Calu3 (cell line): ENCODE measurements at places on chromosomes 2 and 18. TPM values are rescaled to one million over a fixed set of nuclear protein-coding genes. Genes with fewer than 3 reads are reported as not detected.

Gene HRH4
- 0.09 TPM in 1 of 2 replicates, not detected in the other for total RNA-seq

DNA sequence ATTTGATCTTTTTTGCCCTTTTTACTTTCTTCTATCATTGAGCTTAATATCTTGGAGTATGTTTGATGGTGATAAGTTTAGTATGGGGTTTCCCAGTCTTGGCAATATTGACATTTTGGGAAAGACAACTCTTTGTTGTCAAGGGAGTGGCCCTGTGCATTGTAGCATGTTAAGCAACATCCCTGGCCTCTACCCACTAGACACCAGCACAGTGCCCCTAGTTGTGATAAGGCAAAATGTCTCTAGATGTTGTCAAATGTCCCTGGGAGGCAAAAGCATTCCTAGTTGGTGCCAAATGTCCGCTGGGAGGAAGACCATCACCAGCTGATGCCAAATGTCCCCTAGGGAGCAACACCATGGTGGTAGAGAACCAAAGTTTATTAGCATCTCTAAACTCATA, 28.2 kb downstream of the GULP1 start:
- no peak overlapping the region for H3K4me3 ChIP-seq
- peak overlapping the region; percentile 49 for H3K27ac ChIP-seq
- H3K4me1 ChIP-seq = peaks cover 52% of the 10 kb centered on the region
- no peak for DNase-seq
- H3K27me3 ChIP-seq = no peaks in the 10 kb centered on the region
- H3K36me3 ChIP-seq = peaks cover 6% of the 10 kb centered on the region

GRCh38 chr2:146734042-146734820, 1110.6 kb upstream of the ACVR2A start:
- H3K27ac ChIP-seq = no peak overlapping the region
- H3K4me1 ChIP-seq = no peaks in the 10 kb centered on the region
- DNase-seq = peak; percentile 16
- H3K36me3 ChIP-seq = no peaks in the 10 kb centered on the region
- no peaks in the 10 kb centered on the region for H3K27me3 ChIP-seq

GRCh38 chr2:240435457-240435947, at the start of gene GPC1:
TSS of gene GPC1 (plus strand) at chr2:240435663. CDS start at chr2:240435919, 256 bp downstream.
- peaks cover 14% of the 10 kb centered on the region for H3K27me3 ChIP-seq
- H3K4me3 ChIP-seq = peak within 1 kb of the TSS; percentile 75
- H3K27ac ChIP-seq = peak within 1 kb of the TSS; percentile 36
- peaks cover 21% of the 10 kb centered on the region for H3K4me1 ChIP-seq

Gene ACADL
- 1.0 and 1.3 TPM in 2 replicates for total RNA-seq

- peaks cover 17% of the 10 kb centered on the region for H3K36me3 ChIP-seq
- H3K4me1 ChIP-seq = no peaks in the 10 kb centered on the region
- no peak for DNase-seq
Measured at GRCh38 chr2:239166201-239166834, 234.5 kb downstream of the HDAC4 start.

Gene EGR4
- 0.68 and 0.81 TPM in 2 replicates for total RNA-seq

- no peaks in the 10 kb centered on the region for H3K4me1 ChIP-seq
- no peak for DNase-seq
- no peaks in the 10 kb centered on the region for H3K27me3 ChIP-seq
- no peak overlapping the region for H3K27ac ChIP-seq
- no peak overlapping the region for H3K4me3 ChIP-seq
Measured at GRCh38 chr2:83686863-83687262, 772.2 kb downstream of the SUCLG1 start.

DNA sequence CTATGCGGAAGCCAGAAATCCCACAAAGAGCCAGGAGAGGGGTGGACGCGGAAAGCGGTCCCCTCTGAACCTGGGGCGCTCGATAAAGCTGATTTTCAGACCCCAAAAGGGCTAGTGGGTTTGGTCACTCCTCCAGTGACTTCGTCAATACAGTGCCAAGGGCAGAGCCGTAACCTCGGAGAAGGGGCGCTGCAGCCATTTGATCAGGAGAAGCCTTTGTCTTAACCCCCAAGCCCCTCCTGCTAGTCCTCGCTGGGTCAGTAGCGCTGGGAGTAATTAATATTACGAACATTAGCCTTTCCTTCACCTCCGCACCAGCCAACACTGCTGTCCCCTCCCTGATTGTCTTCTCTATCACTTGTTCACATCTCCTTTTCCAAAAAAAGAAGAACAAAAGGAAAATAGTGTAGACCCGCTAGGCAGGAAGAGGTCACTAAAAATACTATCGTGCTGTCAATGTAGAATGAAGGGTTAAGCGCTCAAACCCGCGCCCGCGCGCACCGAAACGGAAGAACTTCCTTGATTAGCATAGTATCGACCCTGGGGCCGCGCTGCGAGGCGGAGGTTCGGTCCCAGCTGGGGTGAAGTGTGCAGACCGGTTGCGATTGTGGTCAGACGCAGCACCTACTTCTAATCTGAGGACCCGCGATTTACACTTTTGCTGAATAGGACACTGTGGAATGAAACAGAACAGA, 63.2 kb upstream of the MAPRE2 start:
- DNase-seq = peak; percentile 74
- peaks cover 43% of the 10 kb centered on the region for H3K36me3 ChIP-seq
- peak overlapping the region; percentile 83 for H3K27ac ChIP-seq
- no peaks in the 10 kb centered on the region for H3K27me3 ChIP-seq
- H3K4me1 ChIP-seq = peaks cover 36% of the 10 kb centered on the region

Gene ANKRD23
- 6.5 and 7.5 TPM in 2 replicates for total RNA-seq

DNA sequence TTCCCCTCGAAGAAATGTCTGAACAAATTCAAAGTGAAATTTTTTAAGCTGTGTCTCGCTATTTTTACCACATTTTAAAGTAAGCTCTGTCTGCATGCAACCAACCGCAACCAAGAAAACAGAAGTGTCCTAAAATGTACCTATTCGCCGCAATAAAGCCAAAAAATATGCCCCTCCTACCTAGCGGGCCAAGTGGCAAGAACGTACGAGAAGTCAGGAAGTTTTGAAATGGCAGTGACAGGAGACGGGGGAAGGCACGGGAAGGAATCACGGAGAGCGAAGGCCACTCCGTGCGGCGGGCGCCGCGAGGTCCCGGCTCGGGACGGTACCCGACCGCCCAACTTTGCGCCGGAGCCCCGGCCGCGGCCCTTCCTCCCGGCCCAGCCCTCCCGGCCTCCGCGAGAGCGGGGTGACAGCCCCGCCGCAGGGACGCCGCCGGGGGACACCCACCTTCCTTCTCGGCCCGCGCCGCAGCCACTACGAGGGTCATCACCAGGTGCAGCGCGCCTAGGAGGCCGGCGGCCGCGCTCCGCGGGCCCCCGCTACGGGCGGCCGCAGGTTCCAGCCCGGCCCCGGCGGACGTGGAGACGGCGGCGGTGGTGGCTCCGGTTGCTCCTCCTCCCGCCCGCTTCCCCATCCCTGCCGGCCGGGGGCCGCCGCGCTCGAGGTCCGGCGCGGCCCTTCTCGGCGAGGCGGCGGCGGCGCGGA, 568 bp downstream of the TMEM131 start:
- peak overlapping the region; percentile 80 for H3K4me3 ChIP-seq
- peaks cover 23% of the 10 kb centered on the region for H3K36me3 ChIP-seq
- H3K27ac ChIP-seq = peak overlapping the region; percentile 88
- H3K4me1 ChIP-seq = peaks cover 21% of the 10 kb centered on the region

GRCh38 chr18:34322365-34323289, 97.9 kb upstream of the NOL4 start:
- no peaks in the 10 kb centered on the region for H3K36me3 ChIP-seq
- DNase-seq = peak; percentile 62
- H3K4me1 ChIP-seq = peaks cover 9% of the 10 kb centered on the region
- peak overlapping the region; percentile 60 for H3K4me3 ChIP-seq
- no peaks in the 10 kb centered on the region for H3K27me3 ChIP-seq

Gene RAPGEF4
- total RNA-seq = 0.37 and 1.8 TPM in 2 replicates

GRCh38 chr2:210630873-210631560, 74.6 kb downstream of the CPS1 start:
- no peak overlapping the region for H3K4me3 ChIP-seq
- H3K27me3 ChIP-seq = no peaks in the 10 kb centered on the region
- no peaks in the 10 kb centered on the region for H3K36me3 ChIP-seq

DNA sequence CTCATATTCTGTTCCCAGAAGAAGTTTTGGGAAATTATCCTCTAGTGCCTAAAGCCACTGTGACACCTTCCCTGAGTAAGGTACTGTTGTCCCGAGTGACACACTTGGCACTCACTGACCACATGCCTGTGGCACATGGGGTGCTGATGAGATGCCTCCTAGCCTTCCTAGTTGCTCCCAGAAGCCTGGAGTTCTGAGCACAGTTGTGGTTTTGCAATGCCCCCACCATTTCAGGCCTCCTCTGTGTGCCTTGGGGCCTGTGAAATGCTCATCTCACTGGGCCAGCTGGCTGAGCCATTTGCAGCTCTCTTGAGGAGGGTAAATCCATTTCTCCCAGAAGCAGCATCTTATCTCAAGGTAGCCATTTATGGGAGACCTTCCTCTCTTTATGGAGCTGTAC, 91.8 kb downstream of the DGKD start:
- H3K36me3 ChIP-seq = peaks cover 6% of the 10 kb centered on the region
- H3K4me1 ChIP-seq = peaks cover 13% of the 10 kb centered on the region
- no peak overlapping the region for H3K4me3 ChIP-seq
- no peaks in the 10 kb centered on the region for H3K27me3 ChIP-seq

DNA sequence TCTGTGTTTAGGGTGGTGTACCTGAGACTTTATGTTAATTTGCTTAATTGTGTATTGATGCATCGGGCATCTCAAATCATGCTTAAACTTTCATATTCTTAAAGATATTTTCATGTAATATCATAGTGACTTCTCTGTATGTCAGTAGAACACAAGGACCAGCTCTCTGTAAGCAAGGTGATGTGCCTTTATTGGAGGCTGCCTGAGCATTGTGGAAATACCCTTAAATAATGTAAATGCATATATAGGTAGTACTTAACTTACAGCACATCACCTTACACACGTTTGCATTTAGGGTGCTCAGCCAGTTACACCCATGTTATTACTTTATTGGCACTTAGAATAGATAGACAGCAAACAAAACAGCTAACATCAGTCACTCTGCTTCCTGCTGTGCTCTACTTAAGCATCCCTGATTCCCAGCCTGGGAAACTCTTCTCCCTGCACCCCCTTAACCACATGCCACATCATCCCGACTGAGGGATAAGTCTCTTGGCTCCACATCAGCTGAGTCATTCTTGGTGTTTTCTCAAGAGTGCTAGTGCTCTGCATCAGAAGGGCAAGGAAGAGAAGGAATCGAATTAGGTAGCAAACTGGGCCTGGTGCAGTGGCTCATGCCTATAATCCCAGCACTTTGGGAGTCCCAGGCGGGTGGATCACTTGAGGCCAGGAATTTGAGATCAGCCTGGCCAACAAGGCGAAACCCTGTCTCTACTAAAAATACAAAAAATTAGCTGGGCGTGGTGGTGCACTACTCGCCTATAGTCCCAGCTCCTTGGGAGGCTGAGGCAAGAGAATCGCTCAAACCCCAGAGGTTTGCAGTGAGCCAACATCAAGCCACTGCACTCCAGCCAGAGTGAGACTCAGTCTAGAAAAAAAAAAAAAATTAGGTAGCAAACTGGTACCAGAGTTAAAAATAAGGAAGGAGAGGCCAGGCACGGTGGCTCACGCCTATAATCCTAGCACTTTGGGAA, 108.7 kb downstream of the MAP3K20 start:
- peaks cover 31% of the 10 kb centered on the region for H3K4me1 ChIP-seq
- DNase-seq = no peak
- no peak overlapping the region for H3K4me3 ChIP-seq
- H3K36me3 ChIP-seq = peaks cover 12% of the 10 kb centered on the region
- H3K27me3 ChIP-seq = no peaks in the 10 kb centered on the region
- peak overlapping the region; percentile 43 for H3K27ac ChIP-seq

DNA sequence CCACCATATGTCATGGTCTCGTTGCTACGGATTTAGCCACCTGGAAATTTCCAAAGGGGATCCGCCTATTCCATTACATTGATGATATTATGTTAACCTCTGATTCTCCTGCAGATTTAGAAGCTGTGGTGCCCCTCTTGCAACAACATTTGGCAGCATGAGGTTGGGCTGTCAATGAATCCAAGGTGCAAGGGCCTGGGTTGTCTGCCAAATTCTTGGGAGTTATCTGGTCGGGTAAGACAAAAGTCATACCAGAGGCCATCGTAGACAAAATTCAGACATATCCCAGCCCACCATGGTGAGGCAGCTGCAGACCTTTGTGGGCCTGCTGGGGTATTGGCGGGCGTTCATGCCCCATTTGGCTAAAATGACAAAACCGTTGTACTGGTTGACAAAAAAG, 13.6 kb upstream of the C2orf42 start:
- H3K27me3 ChIP-seq = no peaks in the 10 kb centered on the region
- no peak for DNase-seq
- H3K27ac ChIP-seq = no peak overlapping the region
- no peak overlapping the region for H3K4me3 ChIP-seq
- no peaks in the 10 kb centered on the region for H3K4me1 ChIP-seq

DNA sequence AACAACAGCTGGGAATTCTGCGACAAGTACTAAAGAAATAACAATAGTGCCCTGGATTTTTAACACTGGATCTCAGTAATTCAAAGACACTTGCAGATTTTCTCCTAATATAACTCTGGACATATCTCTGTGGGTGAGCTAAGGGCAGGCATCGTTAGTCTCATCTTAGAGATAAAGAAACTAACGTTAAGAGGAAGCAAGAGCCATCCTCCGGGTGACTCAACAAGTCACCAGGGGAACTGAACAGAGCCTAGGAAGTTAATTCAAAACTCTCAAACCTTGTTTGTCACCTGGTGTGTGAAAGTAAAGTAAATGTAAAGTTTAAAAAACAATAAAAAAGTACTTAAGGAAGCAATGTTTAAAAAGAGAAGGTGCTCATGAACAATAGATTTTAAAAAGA, 41.6 kb upstream of the NRP2 start:
- H3K36me3 ChIP-seq = no peaks in the 10 kb centered on the region
- peaks cover 16% of the 10 kb centered on the region for H3K27me3 ChIP-seq
- DNase-seq = no peak
- no peaks in the 10 kb centered on the region for H3K4me1 ChIP-seq
- no peak overlapping the region for H3K4me3 ChIP-seq

DNA sequence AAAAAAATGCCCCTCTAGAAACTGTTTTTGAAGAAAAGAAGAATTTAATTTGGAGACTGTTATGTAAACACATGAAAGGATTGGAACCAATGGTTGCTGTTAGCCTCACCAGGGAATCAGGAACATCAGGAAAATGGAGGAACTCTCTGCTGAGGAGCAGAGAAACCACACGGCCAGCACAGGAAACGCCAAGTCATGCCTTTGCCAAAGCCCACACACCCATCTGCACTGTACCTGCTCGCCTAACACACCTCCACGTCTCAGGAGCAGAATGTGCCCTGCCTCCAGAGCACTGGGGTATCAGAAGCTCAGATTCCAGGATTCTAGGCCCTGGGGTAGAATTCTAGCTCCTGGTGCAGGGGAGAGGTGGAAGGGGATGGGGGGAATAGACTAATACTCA, 9.8 kb upstream of the SCYGR1 start:
- no peaks in the 10 kb centered on the region for H3K27me3 ChIP-seq
- no peak for DNase-seq
- no peak overlapping the region for H3K4me3 ChIP-seq
